ENCODE measurements at places on chromosomes 4 and X. TPM values are rescaled to one million over a fixed set of nuclear protein-coding genes. Genes with fewer than 3 reads are reported as not detected.

ADGRL3 gene
- not detected for total RNA-seq

DNA sequence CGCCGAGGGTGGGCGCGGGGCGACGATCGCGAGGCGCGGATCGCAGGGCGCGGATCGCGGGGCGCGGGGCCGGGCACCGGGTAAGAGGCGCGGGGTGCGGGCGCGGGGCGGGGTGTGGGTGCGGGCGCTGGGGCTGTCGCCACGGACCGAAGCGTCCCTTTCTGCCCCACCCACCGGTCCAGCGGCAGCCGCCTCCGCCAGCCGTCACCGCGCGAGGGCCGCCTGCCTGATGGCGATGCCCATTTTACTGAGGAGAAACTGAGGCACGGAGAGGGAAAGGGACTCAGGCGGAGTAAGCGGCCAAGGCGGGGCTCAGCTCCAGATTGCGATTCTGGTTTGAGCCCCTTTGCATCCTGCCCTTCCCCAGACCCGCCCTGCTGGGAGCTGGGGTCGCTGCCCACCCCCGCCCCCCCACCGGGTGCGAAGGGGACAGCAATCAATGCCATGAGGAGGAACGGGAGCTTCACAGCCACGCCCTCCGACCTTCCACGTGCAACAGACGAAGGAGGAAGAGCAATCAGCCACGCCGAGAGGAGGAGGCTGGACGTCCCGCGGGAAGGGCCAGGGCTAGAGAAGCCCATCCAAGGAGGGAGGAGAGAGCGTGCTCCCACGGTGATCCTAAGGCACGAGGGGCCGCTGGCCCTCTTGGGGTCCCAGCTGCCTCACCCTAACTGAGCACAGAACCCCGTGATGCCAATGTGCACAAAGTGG is 10.9 kb upstream of the MAN2B2 start:
- H3K4me1 ChIP-seq = peaks cover 2% of the 10 kb centered on the region
- DNase-seq = no peak
- H3K4me3 ChIP-seq = no peak overlapping the region

FAT1 gene
- total RNA-seq = 0.02 TPM

SHISA3 gene
- 0.11 TPM for total RNA-seq

PNCK gene
- 0.71 TPM for total RNA-seq

DNA sequence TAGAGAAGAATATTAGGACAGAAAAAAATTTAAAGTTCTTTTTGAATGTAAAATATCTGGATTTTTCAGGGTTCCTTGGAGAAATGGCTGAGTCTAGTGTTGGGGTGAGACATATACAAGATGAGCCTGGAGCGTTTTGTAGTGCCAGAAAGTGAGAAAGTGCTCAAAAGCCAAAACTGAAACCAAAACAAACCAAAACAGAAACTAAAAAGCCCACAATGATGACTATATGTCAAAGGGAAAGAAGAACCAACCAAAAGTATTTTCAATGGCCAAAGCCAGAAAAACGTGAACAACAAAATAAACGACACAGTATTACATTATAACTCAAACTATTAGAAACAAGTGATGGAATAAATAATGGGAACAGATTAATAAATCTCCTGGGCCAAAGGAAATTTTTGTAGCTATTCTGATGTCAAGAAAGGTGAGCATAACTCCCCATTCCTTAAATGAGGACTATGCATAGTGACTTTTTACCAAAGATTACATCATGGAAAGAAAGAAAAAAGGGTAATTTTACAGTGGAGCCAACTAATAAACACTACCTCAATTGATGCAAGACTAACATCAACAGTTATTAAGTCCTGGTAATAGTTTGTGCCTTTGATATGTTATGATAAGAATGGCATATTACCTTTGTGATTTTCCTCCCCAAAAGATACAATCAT is 1137.6 kb downstream of the C4orf33 start:
- no peak overlapping the region for H3K27ac ChIP-seq
- H3K27me3 ChIP-seq = no peaks in the 10 kb centered on the region
- peaks cover 5% of the 10 kb centered on the region for H3K4me1 ChIP-seq
- no peaks in the 10 kb centered on the region for H3K36me3 ChIP-seq
- DNase-seq = no peak

TREX2 gene
- total RNA-seq = 1.1 TPM

DNA sequence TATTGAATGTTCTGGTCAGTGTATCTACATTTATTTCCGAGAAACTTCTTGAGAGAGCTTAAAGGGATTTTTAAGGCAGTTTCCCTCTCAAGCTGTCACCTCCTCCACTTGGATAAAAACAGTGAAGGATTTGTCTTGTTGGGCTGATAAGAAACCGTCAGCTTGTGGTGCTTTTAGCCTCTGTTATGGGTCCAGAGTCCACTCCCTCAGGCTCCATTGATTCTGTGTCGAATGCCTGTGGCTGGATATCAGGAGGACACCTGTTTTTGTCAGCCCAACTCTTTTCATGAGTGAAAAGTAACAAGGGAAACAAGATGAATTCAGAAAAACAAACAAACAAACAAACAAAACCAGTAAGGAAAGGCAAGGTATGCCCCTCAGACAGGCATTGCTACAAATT is 12.4 kb downstream of the CLCN4 start:
- H3K4me1 ChIP-seq = no peaks in the 10 kb centered on the region
- peaks cover 5% of the 10 kb centered on the region for H3K27me3 ChIP-seq
- DNase-seq = no peak
- no peaks in the 10 kb centered on the region for H3K36me3 ChIP-seq
- no peak overlapping the region for H3K27ac ChIP-seq
- no peak overlapping the region for H3K4me3 ChIP-seq

DNA sequence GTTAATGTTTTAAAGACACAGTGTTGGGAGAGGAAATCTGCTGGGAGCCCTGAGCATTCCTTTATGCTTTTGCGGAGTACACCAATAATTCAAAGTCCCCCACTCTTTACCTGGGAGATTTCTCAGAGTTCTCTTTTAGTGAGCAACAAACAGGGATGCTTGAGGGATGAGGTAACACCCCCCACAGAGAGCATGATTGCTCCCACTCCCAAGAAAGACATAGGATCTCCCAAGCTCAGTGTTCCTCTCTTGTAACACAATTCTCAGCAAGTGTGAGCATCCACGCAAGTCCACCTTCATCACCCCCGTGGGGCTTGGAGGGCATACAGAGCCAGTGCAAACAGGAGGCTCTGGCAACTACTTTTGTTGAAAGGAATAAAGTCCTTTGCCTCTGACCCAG is 36.1 kb downstream of the GSPT2 start:
- H3K27ac ChIP-seq = no peak overlapping the region
- no peak for DNase-seq
- no peaks in the 10 kb centered on the region for H3K4me1 ChIP-seq
- H3K27me3 ChIP-seq = no peaks in the 10 kb centered on the region
- no peak overlapping the region for H3K4me3 ChIP-seq

- no peaks in the 10 kb centered on the region for H3K36me3 ChIP-seq
- H3K27me3 ChIP-seq = no peaks in the 10 kb centered on the region
- H3K27ac ChIP-seq = no peak overlapping the region
- no peak overlapping the region for H3K4me3 ChIP-seq
These were observed 118.9 kb upstream of the PCDH7 start for GRCh38 chr4:30601070-30601865.

TLR3 gene
- not detected for total RNA-seq

GRCh38 chr4:134501973-134502643 is 300.5 kb upstream of the PABPC4L start:
- H3K27ac ChIP-seq = no peak overlapping the region
- no peaks in the 10 kb centered on the region for H3K4me1 ChIP-seq
- no peak overlapping the region for H3K4me3 ChIP-seq
- H3K36me3 ChIP-seq = no peaks in the 10 kb centered on the region

DNA sequence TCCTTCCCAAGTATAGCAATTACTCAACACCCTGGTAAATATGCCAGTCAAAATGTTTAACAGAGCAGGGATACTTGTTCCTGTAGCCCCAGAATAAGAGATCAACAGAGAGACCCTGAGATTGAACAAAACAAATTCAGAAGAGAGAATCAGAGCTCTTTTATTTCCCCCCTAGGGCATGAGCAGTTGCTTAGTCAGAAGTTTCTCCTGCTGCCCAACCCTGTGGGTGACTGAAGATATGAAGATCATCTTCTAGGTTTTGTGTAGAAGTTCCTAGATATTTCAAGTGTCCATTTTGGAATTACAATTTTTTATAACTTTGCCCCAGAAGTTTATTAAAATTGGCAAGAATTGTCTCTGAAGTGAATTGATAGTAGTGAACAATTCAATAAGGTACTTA is 59.1 kb upstream of the RXFP1 start:
- DNase-seq = no peak
- H3K36me3 ChIP-seq = no peaks in the 10 kb centered on the region
- H3K4me1 ChIP-seq = no peaks in the 10 kb centered on the region
- no peak overlapping the region for H3K27ac ChIP-seq
- no peak overlapping the region for H3K4me3 ChIP-seq

XG gene
- not detected for total RNA-seq

DNA sequence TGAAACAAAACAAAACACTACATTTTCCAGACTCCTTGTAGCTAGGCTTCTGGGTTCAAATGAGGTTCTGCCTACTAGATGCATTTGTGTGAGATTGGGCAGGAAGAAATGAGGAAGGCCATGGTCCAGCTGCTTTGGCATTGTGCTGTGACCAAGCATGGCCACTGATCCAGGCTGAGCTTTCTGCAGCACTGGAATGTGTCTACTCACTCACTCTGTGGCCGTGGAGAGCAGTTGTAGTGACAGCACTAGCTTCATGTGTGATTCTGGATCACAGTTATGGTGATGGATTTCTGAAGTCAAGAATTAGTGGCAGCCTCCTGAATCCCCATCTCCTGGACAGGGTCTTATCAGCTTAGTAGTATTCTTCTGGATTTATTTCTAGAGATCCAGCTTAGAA is 358.9 kb downstream of the GPAT3 start:
- H3K36me3 ChIP-seq = no peaks in the 10 kb centered on the region
- H3K27me3 ChIP-seq = peaks cover 2% of the 10 kb centered on the region
- H3K4me3 ChIP-seq = no peak overlapping the region
- H3K4me1 ChIP-seq = peaks cover 2% of the 10 kb centered on the region
- no peak for DNase-seq
- H3K27ac ChIP-seq = no peak overlapping the region

DNA sequence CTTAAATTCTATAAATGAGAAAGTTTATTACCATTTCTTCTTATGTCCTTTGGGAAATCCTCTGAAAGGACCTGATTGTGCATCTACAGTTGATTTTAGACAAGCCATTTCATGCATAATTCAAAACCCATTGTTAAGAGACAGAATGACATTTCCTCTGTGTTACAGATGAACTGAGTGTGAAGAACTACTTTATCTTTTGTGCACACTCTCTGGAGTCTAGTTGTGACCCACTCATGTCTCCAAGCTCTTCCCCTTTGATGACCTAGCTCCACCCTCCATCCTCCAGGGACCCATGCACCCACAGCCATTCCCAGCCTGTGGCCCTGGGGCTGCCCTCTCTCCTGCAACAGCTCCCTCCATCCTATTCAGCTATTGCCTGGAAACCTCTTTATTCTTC is 57.5 kb upstream of the BMPR1B start:
- no peak for DNase-seq
- H3K27me3 ChIP-seq = no peaks in the 10 kb centered on the region
- no peak overlapping the region for H3K27ac ChIP-seq
- H3K36me3 ChIP-seq = no peaks in the 10 kb centered on the region
- H3K4me1 ChIP-seq = no peaks in the 10 kb centered on the region
- H3K4me3 ChIP-seq = no peak overlapping the region

GRCh38 chrX:141468940-141469339 is 115.6 kb downstream of the SPANXA1 start:
- H3K36me3 ChIP-seq = no peaks in the 10 kb centered on the region
- no peak for DNase-seq
- no peaks in the 10 kb centered on the region for H3K4me1 ChIP-seq
- no peak overlapping the region for H3K4me3 ChIP-seq

PRKG2 gene
- total RNA-seq = 0.05 TPM

UGT2B15 gene
- not detected for total RNA-seq

DNA sequence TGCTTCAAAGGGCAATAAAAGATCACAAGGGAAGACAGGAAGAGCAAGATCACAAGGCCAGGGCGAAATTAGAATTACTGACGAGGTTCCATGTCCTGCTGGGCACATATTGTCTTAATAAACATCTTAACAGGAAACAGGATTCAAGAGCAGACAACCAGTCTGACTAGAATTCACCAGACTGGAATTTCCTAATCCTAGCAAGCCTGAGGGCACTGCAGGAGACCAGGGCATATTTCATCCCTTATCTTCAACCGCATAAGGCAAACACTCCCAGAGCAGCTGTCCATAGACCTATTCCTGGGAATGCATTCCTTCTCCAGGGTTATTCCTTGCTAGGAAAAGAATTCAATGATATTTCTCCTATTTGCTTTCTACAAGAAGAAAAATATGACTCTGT is 12.4 kb upstream of the TDO2 start:
- no peak for DNase-seq
- peaks cover 20% of the 10 kb centered on the region for H3K27me3 ChIP-seq
- no peak overlapping the region for H3K4me3 ChIP-seq
- H3K36me3 ChIP-seq = no peaks in the 10 kb centered on the region
- H3K27ac ChIP-seq = no peak overlapping the region

DNA sequence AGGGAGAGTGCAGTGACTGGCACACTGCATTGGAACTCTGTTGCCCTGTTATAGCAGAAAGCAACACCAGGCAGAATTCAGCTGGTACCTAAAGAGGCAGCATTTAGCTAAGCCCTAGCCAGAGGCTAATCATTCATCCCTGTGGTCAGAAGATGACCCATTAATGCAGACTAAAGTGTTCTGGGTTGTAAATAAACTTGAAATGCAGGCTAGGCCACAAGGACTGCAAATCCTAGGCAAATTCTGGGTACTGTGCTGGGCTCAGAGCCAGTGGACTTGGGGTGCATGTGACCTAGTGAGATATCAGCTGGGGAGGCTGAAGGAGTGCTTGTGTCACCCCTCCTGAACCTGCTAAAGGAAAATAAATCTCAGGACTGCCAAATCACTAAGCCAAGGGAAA is 91.2 kb downstream of the LPAR4 start:
- H3K27me3 ChIP-seq = no peaks in the 10 kb centered on the region
- DNase-seq = no peak
- no peaks in the 10 kb centered on the region for H3K4me1 ChIP-seq
- H3K36me3 ChIP-seq = no peaks in the 10 kb centered on the region
- H3K4me3 ChIP-seq = no peak overlapping the region

DNA sequence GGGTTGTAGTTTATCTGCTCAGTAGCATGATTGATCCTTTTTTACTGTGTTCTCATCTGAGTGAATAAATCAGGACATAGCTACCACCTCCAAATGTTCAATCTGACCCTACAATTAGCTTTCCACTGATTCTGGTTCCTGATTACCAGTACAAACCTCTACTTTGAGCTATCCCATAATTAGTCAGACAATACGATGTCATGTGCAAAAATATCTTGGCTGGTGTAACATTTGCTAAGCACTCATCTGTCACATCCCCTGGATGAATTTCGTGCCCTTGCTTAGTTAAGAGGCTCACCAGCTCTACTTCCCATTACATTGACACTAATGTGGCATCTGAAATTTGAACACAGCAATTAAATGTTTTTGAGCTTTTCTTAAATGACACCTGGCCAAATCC is 1101.0 kb upstream of the PCDH7 start:
- no peak overlapping the region for H3K27ac ChIP-seq
- DNase-seq = no peak
- H3K27me3 ChIP-seq = no peaks in the 10 kb centered on the region
- H3K4me1 ChIP-seq = no peaks in the 10 kb centered on the region

SPIN2A gene
- 0.54 TPM for total RNA-seq

C4orf51 gene
- total RNA-seq = not detected

Data from activated CD4-positive, alpha-beta T cell treated with anti-CD3 and anti-CD28 coated beads for 36 hours (primary cell).